ENCODE measurements at places on chromosomes 7 and 10.

DNA sequence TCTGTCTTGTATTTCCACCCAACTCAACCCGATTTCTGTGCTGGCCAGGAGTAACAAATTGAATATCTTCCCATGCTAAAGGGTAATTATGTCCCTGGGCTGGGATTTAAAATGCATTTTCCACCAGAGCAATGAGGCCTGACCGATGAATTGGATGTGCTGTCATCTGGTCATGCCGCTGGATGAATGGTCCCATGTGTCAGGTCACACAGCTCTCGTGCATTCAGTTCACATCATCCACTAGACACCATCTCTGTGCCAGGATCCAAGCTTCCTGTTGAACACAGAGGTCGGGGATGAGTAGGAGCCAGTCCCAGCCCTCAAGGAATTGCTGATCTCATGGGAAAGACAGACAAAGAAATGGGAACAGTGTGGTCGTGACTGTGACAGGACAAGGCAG is 200.8 kb downstream of the ADRA2A start:
- DNase-seq: no peak

DNA sequence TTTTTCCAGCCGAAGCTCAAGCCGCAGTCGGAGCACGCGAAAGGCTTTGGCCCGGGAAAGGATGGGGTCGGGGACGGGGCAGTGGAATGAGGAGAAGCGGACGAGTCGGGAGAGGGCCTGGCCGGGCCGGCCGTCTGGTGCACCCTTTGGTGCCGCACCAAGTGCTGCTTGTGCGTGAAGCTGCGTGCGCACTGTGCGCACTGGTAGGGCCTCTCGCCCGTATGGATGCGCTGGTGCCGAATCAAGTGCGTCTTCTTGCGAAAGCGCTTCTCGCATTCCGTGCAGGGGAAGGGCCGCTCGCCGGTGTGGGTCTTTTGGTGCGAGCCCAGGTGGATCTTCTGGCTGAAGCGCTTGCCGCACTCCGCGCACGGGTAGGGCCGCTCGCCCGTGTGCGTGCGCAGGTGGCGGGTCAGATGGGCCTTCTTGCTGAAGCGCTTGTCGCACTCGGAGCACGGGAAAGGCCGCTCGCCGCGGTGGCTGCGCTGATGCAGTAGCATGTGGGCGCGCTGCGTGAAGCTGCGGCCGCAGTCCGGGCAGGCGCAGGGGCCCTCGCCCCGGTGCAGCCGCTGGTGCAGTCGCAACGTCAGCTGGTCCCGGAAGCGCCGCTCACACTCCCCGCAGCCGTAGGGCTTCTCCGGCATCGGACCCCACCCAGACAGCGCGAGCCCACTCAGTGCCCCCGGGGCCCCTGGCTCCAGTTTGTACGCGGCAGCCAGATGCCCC is 7.8 kb downstream of the ZNF467 start:
- no peak for DNase-seq

DNA sequence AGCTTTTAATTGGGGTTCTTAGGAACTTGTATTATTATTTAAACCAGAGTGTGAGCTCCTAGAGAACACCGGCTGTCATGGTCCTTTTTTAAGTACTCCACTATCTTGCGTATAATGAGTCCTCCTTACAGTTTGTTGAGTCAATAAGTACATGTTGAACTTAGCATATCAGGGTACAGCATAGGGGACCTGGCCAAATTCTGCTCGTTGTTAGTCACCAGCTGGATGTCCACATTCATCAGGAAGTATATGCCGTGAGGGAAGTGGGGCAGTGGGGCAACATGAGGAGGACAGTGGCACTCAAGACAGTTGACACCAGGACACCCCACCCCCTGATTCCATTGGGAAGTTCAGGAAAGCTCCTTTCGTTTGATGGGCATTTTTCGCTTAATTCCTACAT is 16.6 kb downstream of the RPP30 start:
- DNase-seq: no peak

DNA sequence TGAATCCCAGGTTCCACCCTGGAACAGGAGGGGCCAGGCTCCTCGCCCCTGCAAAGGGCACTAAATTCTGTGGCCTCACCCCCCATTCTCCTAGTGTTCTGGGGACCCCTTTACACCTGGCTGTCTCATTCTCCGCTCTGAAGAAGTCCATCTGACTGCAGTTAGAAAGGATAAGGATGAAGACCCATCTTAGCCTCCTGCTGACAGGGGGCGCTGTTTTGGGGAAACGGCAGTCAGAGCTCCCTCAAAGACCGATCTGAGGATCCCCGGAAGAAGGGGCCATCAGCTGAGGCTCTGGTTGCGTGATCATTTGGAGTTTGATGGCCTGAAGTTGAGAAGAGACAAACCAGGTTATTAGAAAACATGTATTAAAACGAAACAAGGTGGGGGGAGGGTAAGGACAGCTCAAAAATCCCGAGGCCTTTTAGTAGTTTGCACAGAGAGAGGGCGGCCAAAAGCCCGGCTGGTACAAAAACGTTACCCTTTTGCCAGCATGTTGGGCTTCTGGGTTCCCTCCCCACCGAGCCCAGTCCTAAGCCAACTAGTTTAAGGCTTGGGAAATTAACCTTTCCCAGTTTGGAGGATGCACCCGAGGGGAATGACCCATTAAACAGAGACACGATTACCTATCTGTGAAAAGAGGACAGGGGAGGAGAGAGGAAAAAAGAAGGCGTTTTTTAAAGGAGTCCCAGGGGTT is 102.8 kb downstream of the CHN2 start:
- DNase-seq: peak; percentile 31

GRCh38 chr7:95865716-95866371 is 93.5 kb downstream of the DYNC1I1 start:
- peak; percentile 8 for DNase-seq

DNA sequence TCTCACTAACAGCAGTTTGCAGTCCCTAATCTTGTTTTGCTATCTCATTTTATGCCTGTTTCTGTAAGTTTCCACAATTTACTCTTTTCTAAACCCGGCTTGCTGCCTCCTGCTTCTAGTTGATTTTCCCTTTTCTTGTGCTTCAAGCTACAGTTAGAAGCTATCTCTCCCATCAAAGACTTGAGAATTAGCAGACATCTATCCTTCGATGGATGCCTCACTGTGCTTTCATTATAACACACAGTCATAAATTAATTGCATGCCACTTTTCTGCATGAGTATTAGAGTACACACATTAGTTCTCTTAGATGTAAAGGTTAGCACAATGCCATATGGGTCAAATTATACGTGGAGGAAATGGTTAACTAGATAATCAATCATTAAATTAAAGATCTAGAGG is 48.7 kb downstream of the SEMA3A start:
- no peak for DNase-seq

GRCh38 chr10:88152728-88153133 is 289.3 kb downstream of the PTEN start:
- no peak for DNase-seq

- no peak for DNase-seq
Measured at GRCh38 chr10:131973160-131973951, 8.4 kb downstream of the BNIP3 start.

DNA sequence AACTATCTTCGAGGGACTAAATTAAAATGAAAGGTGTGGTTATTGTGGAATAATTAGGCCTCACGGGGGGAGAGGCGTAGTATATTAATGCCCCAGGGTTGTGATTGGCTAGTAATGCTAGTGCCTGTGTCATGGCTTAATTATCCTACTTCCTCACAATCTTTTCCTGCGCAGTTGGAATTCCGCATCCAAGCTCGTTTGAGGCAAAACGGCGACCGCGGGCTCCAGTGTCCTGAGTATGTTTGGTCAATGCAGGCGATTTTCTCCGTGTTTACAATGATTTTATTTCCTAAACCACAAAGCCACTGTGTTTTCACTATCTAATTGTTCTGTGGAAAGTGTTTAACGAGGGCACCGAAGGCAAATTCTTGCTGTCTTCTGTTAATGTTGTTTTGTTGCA is 282.9 kb downstream of the CELF2 start:
- DNase-seq: no peak

- DNase-seq: no peak
Measured at GRCh38 chr7:111865430-111865829, 303.1 kb upstream of the IMMP2L start.

- DNase-seq: peak; percentile 91
Measured at GRCh38 chr10:17453373-17454091, 863 bp downstream of the ST8SIA6 start.

GRCh38 chr7:140659856-140660255 is 12.9 kb upstream of the ADCK2 start:
- DNase-seq: no peak

DNA sequence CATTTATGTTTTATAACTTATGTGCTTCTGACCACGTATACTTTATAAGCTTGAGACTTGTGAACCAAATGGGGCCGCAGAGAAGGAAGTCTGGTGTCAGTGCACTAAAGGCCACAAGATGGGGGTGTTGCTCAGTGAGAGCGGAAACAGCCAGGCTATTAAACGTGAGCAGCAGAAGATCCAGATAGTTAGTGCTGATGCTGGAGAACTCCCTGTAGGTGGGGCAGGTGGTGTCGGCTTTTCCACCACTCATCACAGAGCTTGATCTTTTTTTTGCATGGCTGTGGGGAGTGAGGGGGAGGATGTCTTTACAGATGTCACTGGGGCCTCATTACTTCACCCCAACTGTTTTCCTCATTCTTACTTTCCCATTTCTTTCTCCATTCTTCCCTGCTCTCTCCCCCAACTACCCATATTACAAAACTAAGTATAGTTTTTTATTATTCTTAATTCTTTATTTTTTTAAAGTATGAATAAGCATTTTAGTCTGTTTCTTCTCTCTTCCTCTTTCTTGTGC is 34.7 kb downstream of the ACADSB start:
- peak; percentile 86 for DNase-seq

DNA sequence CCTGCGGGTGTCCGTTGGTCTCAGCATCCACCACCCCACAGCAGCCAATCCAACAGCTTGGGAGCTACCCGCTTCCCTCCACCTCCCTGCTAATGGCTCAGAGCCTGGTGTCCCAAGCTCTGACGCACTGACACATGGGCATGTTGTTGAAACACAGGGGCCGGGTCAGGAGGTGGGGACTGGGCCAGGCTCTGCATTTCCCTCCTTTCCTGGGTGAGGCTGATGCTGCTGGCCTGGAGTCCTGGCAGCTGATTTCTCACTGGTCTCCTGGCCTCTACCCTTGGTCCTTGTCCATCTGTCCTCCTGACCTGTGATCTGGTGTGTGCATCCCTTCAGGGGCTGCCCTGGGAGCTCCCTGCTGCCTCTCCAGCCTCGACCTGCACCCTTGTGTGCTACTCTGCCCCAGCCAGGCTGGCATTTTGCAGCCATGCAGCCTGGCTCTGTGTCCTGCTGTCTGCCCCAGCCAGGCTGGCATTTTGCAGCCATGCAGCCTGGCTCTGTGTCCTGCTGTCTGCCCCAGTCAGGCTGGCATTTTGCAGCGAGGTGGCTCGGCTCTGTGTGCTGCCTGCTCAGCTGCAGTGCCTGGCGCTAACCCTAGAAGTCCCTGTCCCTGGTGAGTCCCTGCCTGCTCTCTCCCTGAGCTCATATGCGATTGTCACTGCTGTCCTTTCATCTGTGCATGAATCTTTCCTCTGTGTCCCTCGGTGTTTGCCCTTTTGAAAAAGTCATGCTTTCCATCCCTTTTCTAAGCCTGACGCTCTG is 14.0 kb downstream of the AMZ1 start:
- no peak for DNase-seq

DNA sequence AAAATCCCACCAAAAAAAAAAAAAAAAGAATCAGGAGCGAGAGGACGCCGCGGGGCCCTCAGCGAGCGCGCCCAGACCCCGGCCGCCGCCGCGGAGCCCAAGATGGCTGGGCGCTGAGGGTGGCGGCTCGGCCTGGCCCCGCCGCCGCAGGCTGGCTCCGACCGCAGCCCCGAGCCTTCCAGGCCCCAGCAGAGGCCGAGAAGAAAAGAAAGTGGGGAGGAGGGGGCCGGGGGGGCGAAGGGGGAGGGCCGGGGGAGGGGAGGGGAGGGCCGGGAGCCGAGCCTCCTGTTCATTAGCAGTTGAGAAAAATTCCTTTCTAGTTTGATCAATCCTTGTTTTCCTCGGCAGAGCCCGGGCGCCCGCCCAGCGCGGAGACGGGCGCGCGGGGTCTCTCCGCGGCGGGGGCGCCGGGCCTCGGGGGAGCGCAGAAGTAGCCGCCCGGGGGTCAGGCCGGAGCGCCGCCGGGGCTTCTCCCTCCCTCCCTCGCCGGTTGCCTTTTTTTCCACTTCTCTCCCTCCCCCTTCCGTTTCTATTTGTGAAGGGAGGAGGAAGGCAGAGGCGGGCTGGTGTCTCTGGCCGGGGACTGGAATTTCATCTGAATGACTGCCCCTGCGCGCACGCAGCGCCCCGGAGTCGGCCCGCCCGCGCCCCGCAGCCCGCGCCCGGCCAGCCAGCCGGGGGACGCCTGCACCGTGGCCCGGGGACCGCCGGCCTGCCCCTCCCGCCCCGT is 778 bp upstream of the TRIM8 start:
- peak; percentile 91 for DNase-seq

- no peak for DNase-seq
Measured at GRCh38 chr7:47796347-47796746, 151.9 kb downstream of the PKD1L1 start.

- DNase-seq: no peak
Measured at GRCh38 chr10:12919574-12919973, 81.9 kb downstream of the CCDC3 start.

DNA sequence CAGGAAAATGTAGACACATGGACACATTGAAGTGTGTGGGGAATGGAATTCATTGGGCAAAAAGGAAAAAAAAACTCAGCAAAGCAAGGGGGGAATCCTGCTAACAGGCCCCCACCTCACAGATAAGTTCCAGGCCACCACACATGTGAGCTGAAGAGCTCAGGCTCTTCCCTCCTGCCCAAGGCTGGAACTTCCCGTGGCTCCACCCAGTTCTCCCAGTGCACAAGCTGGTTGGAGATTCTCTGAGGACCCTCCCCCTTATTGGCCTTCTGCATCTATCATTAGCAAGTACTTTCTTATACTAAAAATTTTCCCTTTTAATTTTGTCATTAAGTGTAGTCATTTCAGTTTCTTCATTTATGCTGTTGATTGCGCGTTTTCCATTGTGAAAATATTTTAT is 190.8 kb downstream of the CCSER2 start:
- no peak for DNase-seq

DNA sequence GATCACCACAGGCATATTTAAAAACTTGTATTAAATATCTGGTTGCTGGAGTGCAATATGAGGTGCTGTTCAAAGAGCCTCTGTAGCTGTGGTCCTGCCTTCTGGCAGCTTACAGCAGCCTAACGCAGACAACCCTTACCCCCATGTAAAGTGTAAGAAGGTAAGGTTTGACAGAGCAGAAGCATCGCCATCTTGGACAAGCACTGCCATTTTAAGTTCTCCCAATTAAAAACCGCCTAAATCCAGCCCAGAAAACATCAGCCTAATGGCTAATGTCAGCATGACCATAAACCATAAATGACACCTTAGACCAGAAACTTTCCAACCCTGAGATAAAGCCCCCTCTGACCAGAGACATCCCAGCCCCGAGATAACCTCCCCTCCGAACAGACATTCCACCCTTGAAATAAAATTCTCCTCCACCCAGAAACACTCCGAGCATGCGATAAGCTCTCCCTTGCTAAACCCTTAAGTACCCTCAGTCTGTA is 5.3 kb upstream of the OIT3 start:
- DNase-seq: no peak

- DNase-seq: peak; percentile 85
Measured at GRCh38 chr7:17302575-17303142, 4.2 kb downstream of the AHR start.

- DNase-seq: no peak
Measured at GRCh38 chr10:43943818-43944360, 295.2 kb upstream of the ZNF32 start.
